ENCODE measurements at places on chromosomes 6 and 20. TPM values are rescaled to one million over a fixed set of nuclear protein-coding genes. Genes with fewer than 3 reads are reported as not detected.

GPR31 gene
- not detected for total RNA-seq

SCRT2 gene
- not detected for total RNA-seq

FAM83B gene
- 0.06 TPM for total RNA-seq

CYP39A1 gene
- total RNA-seq: 4.3 TPM

LY6G6D gene
- not detected for total RNA-seq

C2 gene
- total RNA-seq: 1.9 TPM

GRCh38 chr6:92849636-92850035 lies 569.7 kb downstream of the EPHA7 start:
- no peak overlapping the region for H3K27ac ChIP-seq
- no peaks in the 10 kb centered on the region for H3K27me3 ChIP-seq
- no peaks in the 10 kb centered on the region for H3K36me3 ChIP-seq
- no peak for DNase-seq
- H3K4me3 ChIP-seq: no peak overlapping the region

DNA sequence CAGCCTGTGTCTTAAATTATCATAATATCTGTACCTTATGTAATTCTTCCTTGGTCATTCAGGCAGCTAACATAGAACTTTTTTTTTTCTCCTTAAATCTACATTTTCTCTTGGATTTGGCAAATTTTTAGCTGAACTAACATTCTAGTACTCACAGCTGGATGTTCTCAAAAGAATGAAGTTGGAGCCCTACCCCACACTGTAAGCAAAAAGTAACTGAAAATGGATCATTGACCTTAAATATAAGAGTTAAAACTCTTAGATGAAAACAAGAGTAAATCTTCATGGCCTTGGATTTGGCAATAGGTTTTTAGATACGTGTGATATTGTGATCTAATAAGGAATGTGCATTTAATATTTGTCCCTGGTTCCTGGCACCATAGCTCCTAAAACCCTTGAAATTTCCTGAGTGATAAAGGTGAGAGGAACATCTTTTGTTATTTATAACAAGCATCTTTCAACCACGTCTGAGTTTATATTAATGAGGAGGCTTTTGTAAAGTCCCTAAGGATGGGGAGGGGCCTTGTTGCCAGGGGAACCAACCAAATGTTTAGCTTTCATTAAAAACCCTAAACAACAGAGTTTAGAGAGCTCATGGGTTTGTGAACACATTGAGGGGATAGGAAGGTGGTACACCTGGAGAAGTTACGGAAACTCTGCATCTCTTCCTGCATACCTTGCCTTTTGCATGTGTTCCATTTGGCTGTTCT lies 106.1 kb upstream of the ADGRF4 start:
- no peak overlapping the region for H3K27ac ChIP-seq
- DNase-seq: no peak
- no peaks in the 10 kb centered on the region for H3K4me1 ChIP-seq
- H3K4me3 ChIP-seq: no peak overlapping the region

GRCh38 chr20:35643045-35643444 lies 21.7 kb downstream of the CPNE1 start:
- H3K27ac ChIP-seq: no peak overlapping the region
- H3K4me1 ChIP-seq: peaks cover under 1% of the 10 kb centered on the region
- no peaks in the 10 kb centered on the region for H3K27me3 ChIP-seq
- no peaks in the 10 kb centered on the region for H3K36me3 ChIP-seq
- H3K4me3 ChIP-seq: no peak overlapping the region
- DNase-seq: no peak

DNA sequence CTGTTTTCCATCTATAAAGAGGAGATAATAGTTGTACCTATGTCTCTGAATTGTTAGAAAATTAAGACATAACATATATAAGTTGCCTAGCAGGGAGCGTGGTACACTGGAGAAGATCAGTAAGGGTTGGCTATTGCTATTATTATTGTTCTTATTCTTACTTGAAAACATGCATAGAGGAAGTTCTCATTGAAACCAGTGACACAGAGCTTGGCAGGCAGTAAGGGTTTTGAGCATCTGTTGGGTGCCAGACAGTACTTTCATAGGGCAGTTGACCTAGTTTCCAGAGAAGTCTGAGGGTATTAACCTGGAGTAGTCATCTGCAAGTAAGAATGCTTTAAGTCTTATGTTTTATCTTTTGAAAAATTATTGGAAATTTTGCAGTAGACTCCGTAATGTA lies 13.3 kb upstream of the SGK1 start:
- H3K27me3 ChIP-seq: no peaks in the 10 kb centered on the region
- H3K36me3 ChIP-seq: no peaks in the 10 kb centered on the region
- no peaks in the 10 kb centered on the region for H3K4me1 ChIP-seq
- no peak overlapping the region for H3K4me3 ChIP-seq

DNA sequence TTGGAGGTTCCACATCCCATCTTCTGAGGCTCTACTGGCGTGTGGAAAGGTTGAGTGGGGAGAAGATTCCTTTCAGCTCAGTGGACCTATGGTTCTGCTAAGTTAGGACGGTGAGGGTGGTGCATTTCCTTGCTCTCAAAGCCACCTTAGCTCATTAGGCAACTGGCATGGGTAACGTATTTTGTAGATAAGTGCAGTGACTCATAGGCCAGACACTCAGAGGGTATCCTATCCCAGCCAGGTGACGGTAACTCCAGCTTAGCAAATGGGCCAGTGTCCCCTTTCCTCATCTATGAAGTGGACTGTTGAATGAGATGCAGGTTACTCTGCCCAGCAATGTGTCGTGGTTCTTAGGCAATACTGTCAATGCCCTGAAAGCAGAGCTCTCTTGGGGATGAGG lies 3.7 kb downstream of the RPS6KA2 start:
- H3K4me3 ChIP-seq: no peak overlapping the region
- no peaks in the 10 kb centered on the region for H3K36me3 ChIP-seq
- no peak for DNase-seq
- no peak overlapping the region for H3K27ac ChIP-seq
- peaks cover 19% of the 10 kb centered on the region for H3K27me3 ChIP-seq
- peaks cover 6% of the 10 kb centered on the region for H3K4me1 ChIP-seq

GRCh38 chr6:13286181-13286580 lies 42.2 kb downstream of the TBC1D7 start:
- H3K27ac ChIP-seq: no peak overlapping the region
- no peak for DNase-seq
- H3K4me1 ChIP-seq: peaks cover 16% of the 10 kb centered on the region
- H3K27me3 ChIP-seq: no peaks in the 10 kb centered on the region

Data from cardiac muscle cell (in vitro differentiated cells and primary cell).